NCI-H446 treated with DMSO at 0.1 percent for 48 hours (cell line): ENCODE measurements at places on chromosomes 2 and 18.
A peak's percentile ranks its signal among the peaks of the same experiment; 100 is the strongest.

- DNase-seq, result no peak
Observed at GRCh38 chr18:55830544-55830943, 242.6 kb upstream of the TCF4 start.

DNA sequence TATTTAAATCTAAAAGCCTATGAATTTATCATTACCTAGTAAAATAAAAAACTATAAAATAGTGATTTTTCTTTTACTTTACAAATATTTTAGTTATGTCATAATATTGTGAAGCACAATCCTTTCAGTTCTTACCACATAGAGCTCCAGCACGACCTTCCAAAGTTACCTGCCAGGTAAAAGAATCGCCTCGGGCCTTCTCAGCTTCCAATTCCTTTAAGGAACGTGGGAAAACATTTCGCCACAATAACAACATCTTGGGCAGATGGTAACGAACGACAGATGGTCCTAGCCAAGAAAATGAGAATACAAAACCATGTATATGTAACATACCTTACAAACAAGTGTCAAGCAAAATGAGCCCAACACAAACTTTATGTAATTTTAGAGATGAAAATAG, 23.7 kb downstream of the HEATR5B start:
- no peak for DNase-seq

DNA sequence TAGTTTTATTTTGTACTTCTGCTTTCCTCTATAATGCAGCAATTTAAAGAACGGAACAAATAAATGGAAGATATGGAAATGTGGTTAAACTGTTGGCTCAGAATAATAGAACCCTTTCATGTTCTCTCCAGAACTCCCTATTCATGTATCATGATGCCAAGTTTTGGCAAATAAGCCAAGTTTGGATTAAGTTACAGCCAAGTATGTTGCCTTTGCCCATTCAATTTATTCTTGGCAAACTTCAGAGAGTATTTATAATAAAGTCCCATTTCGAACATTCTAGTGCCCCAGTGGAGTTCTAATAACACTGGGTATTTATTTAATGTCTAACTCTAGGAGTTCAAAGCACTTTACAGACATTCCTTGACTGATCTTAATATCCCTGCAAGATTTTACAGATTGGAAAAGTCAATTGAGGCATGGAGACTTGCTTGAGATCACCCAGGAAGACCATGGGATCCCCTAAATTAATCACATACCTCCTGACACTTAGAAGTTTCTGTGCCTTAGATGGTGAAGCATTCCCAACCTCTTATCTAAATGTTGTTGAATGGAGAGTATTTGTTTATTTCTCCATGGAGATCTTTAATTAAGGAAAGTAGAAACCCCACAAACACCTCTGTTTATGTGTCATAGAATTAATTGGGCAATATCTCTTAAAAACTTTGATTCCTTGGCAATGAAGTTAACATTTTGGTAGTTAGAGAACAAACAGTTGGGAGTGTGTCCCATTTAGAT, 106.7 kb downstream of the ACKR3 start:
- peak; percentile 79 for DNase-seq

DNA sequence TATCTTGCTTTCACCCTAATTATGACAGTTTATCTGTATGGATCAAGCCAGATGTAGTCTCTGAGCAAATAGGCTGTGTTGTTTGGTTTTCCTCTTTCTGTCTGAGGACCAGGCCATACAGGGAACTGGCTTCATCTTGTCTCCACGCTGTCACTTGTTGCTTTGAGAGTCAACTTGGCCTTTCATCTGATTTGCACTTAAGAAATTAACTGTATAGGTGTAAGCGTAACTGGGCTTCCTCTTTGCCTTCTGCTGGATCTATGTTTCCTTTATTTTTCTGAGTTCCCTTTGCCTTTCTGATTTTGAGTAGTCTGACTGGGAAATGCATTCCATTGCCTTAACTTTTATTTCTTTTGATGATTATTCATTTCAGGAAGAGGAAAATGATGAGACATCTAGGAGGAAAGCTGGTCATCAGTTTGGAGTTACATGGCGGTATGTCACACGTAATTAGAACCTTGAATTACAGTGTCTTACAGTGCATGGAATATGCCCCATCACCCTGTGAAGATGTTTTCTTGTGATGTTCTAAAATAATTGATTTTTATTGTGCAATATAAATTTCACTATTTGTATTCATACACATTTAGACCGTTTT, 17.4 kb downstream of the PTCD3 start:
- DNase-seq, result no peak

GRCh38 chr2:224816816-224817215, 100.7 kb upstream of the CCDC195 start:
- DNase-seq, result no peak

DNA sequence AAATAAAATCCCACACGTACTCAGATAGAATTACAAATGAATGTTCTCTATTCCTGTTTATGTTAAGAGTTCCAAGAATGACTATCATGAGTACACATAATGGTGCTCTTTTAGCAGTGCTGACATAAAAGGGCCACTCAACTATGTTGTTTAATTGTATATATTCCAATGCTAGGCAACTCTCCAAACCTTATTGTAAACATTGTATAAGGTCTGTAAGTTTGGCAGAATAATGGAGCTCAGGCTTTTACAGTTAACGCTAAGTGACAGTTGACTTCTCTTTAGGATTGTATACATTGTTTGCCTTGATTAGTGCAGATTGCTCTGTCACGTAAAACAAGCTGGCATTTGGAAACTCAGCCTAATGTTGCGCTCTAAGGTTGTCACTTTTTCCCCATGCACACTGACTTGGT, 20.8 kb downstream of the RBMS1 start:
- no peak for DNase-seq

DNA sequence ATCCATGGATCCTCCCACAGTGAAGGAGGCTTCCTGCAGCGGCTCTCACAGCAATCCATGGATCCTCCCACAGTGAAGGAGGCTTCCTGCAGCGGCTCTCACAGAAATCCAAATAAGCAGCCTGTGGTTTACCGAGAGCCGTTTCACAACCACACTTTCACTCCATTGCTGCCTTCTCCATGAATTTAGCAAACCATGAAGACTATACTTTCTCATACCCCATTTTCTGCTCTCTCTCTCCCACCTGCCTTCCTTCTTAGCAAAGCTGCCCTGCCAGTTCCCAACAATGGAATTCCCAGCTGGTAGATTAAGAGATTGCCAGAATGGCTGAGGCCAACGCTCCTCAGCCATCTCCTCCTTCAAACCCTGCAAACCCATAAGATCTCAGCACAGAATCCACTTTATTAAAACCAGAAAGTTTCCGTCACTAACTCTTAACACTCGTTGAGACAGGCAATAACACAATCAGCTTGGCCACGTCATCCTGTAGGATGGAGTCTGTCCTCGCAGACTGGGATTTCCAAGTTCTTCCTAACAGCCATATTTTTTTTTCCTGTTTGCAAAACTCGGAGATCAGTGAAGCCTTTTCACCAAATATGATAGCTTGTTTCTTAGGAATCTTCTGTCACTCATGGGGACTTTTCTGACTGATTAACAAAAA, 162.2 kb downstream of the PXDN start:
- DNase-seq, result no peak

- DNase-seq, result peak; percentile 78
Observed at GRCh38 chr2:5691985-5692529, at the start of gene SOX11. Gene SOX11, plus strand, starts transcription at chr2:5692384. Its CDS starts 338 bp downstream, at chr2:5692722.

- DNase-seq, result no peak
Observed at GRCh38 chr2:197793456-197793855, 8.3 kb upstream of the BOLL start.

DNA sequence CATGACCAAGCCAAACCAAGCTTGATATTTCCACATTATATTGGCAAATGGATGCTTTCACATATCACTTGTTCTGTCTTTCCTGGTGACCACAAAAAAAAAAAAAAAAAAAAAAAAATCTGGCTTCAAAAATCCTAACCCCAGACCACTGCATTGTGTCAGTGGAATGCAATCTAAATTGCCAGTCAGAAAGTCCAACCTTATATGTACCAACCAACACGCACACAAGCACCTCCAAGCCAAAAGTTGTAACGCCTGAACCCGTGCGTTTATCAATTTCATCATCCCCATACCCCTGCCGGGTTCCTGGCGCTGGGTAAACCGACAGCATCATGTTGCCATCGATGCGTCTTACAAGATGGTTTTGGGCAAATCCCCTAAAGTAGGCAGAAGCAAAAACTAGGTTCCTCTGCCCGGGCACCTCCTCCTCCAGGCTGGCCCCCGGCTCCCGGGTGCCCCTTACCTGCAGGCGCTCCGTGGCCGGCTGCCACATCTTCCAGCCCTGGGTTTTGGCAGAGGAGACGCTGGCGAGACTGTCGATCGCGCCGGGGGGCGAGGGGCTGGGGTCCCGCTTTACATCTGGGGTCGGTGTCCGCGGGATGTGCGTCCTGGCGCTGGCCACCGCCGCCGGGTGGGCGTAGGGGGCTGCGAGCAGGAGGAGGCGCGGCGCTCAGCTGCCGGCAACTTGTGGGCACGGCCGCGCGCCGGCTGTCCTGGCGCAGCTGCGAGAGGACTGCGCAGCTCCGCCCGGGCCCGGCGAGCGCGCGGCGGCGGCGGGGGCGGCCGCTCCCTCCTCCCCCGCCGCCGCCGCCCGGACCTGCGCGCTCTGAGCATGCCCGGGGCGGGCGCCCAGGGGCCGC, at the start of gene PID1:
Gene PID1 (minus strand): TSS at position 737 of the 860 bp plus-strand sequence. CDS start 244 bp downstream, at position 493.
- no peak for DNase-seq

- DNase-seq, result no peak
Observed at GRCh38 chr2:120291401-120292311, 39.0 kb downstream of the RALB start.

DNA sequence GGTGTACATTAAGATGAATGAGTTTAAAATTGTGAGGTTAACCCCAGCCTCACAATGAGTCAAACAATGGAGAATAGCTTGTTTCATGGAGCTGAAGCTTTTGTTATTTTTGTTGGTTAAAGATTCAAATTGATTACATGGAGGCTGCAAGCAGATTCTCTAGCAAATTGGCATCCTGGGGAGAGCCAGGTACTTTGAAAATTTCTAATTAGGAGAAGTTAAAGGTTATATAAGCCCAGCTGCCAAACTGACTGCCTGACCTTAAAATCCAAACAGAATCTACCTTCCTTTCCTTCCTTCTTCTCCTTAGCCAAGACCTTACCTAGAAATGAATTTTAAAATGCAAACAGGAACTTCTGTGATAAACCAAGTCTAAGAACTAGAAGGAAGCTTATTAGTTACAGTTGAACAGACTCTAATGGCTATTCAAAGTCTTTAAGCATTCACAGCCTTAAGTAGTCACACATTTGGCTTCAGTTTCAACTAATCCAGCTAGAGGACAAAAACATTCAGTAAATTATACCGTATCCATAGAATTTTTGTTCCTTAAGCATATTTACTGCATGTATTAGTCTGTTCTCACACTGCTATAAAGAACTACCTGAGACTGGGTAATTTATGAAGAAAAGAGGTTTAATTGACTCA, 31.5 kb upstream of the PGAP1 start:
- no peak for DNase-seq
